ENCODE measurements at places on chromosomes 2 and 18. TPM values are rescaled to one million over a fixed set of nuclear protein-coding genes. Genes with fewer than 3 reads are reported as not detected.

DNA sequence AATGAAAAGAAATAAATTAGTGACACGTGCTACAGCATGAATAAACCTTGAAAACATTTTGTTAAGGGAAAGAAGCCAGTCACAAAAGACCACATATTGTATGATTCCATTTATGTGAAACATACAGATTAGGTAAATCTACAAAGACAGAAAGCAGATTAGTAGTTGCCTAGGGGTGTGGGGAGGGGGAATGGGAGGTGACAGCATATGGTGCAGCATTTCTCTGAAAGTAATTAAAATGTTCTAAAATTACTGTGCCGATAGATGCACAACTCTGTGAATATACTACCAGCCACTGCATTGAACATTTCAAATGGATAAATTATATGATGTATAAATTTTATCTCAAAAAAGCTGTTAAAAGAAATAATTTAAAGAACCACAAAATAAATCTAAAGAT, 161.0 kb downstream of the TRIB2 start:
- no peak overlapping the region for H3K4me3 ChIP-seq
- no peaks in the 10 kb centered on the region for H3K27me3 ChIP-seq
- H3K4me1 ChIP-seq, result no peaks in the 10 kb centered on the region

GRCh38 chr2:120642646-120643045, 93.0 kb upstream of the GLI2 start:
- H3K27me3 ChIP-seq, result no peaks in the 10 kb centered on the region
- no peaks in the 10 kb centered on the region for H3K4me1 ChIP-seq
- H3K36me3 ChIP-seq, result no peaks in the 10 kb centered on the region
- DNase-seq, result no peak
- H3K27ac ChIP-seq, result no peak overlapping the region
- no peak overlapping the region for H3K4me3 ChIP-seq

Gene AQP12B
- total RNA-seq, result not detected

- H3K27me3 ChIP-seq, result no peaks in the 10 kb centered on the region
- DNase-seq, result no peak
- H3K4me3 ChIP-seq, result no peak overlapping the region
Observed at GRCh38 chr2:230901006-230901405, 24.0 kb downstream of the GPR55 start.

GRCh38 chr2:191618786-191619185, 59.1 kb upstream of the NABP1 start:
- H3K4me1 ChIP-seq, result peaks cover 2% of the 10 kb centered on the region
- no peaks in the 10 kb centered on the region for H3K36me3 ChIP-seq
- no peak for DNase-seq
- H3K27ac ChIP-seq, result no peak overlapping the region
- no peak overlapping the region for H3K4me3 ChIP-seq

Measured in aorta (tissue), 5 donors.